ENCODE measurements at places on chromosomes 3 and 15. TPM values are rescaled to one million over a fixed set of nuclear protein-coding genes. Genes with fewer than 3 reads are reported as not detected.

DNA sequence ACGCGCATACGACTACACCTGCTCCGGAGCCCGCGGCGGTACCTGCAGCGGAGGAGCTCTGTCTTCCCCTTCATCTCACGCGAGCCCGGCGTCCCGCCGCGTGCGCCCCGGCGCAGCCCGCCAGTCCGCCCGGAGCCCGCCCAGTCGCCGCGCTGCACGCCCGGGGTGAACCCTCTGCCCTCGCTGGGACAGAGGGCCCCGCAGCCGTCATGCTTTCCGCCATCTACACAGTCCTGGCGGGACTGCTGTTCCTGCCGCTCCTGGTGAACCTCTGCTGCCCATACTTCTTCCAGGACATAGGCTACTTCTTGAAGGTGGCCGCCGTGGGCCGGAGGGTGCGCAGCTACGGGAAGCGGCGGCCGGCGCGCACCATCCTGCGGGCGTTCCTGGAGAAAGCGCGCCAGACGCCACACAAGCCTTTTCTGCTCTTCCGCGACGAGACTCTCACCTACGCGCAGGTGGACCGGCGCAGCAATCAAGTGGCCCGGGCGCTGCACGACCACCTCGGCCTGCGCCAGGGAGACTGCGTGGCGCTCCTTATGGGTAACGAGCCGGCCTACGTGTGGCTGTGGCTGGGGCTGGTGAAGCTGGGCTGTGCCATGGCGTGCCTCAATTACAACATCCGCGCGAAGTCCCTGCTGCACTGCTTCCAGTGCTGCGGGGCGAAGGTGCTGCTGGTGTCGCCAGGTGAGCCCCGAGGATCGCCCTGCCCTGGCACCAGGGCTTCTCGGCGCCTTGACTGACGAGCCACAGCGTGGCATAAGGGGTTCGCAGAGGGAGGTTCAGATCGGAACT, 420 bp downstream of the SLC27A2 start:
- H3K4me3 ChIP-seq, result peak overlapping the region; percentile 30
- H3K36me3 ChIP-seq, result no peaks in the 10 kb centered on the region
- H3K4me1 ChIP-seq, result peaks cover 8% of the 10 kb centered on the region
- H3K27me3 ChIP-seq, result peaks cover 33% of the 10 kb centered on the region

DNA sequence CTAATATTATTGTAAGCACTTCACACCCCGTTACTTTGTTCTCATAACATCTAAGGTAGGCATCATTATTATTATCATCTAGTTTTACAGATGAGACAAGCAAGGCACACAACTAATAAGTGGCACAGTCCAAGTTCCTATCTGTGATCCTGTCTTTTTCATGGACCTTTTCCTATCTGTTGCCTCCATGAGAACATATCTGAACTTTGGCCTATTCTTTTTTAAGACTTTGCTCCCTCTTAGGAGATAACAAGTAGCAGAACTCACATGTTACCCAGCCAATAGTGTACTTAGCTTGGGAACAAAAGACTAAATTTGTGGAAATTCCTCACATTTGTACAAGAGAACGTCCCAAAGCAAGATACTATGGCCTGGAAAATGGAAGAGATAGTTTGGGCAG, 172.4 kb downstream of the TIGIT start:
- no peaks in the 10 kb centered on the region for H3K36me3 ChIP-seq
- DNase-seq, result no peak
- no peaks in the 10 kb centered on the region for H3K27me3 ChIP-seq
- no peak overlapping the region for H3K27ac ChIP-seq
- no peak overlapping the region for H3K4me3 ChIP-seq

GRCh38 chr15:36133742-36134141, 445.7 kb upstream of the CDIN1 start:
- no peak overlapping the region for H3K27ac ChIP-seq
- H3K27me3 ChIP-seq, result no peaks in the 10 kb centered on the region
- H3K4me3 ChIP-seq, result no peak overlapping the region
- H3K4me1 ChIP-seq, result no peaks in the 10 kb centered on the region
- no peaks in the 10 kb centered on the region for H3K36me3 ChIP-seq

- H3K27me3 ChIP-seq, result no peaks in the 10 kb centered on the region
- H3K27ac ChIP-seq, result no peak overlapping the region
- no peaks in the 10 kb centered on the region for H3K36me3 ChIP-seq
- H3K4me1 ChIP-seq, result no peaks in the 10 kb centered on the region
- no peak for DNase-seq
Measured at GRCh38 chr15:86663979-86664378, 584.3 kb downstream of the AGBL1 start.

DNA sequence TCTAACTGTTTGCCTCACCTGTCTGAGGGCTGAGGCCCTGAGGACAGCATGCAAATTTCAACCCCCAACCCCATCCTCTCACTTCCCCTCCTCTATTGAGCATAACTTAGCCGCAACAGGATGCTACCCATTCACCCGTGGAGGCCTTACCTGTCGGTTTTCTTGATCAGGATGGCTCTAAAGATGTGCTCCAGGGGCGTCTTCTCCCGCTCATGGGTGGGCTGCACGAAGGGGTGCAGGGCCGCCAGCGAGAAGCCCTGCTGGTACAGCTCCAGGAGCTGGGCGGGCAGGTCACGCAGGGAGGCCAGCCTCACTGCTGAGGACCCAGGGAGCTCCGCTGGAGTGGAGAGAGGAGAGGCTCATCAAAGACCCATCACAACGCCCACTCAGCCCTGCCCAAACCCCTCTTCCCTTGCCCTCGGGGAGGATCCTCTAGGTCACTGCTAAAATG, 79.8 kb downstream of the RFTN1 start:
- H3K27me3 ChIP-seq, result no peaks in the 10 kb centered on the region
- peaks cover 14% of the 10 kb centered on the region for H3K36me3 ChIP-seq
- no peak overlapping the region for H3K4me3 ChIP-seq
- no peak overlapping the region for H3K27ac ChIP-seq
- H3K4me1 ChIP-seq, result peaks cover 6% of the 10 kb centered on the region
- DNase-seq, result no peak

- no peak overlapping the region for H3K27ac ChIP-seq
- DNase-seq, result no peak
- H3K27me3 ChIP-seq, result no peaks in the 10 kb centered on the region
Measured at GRCh38 chr3:65109966-65110500, 422.2 kb upstream of the ADAMTS9 start.

DNA sequence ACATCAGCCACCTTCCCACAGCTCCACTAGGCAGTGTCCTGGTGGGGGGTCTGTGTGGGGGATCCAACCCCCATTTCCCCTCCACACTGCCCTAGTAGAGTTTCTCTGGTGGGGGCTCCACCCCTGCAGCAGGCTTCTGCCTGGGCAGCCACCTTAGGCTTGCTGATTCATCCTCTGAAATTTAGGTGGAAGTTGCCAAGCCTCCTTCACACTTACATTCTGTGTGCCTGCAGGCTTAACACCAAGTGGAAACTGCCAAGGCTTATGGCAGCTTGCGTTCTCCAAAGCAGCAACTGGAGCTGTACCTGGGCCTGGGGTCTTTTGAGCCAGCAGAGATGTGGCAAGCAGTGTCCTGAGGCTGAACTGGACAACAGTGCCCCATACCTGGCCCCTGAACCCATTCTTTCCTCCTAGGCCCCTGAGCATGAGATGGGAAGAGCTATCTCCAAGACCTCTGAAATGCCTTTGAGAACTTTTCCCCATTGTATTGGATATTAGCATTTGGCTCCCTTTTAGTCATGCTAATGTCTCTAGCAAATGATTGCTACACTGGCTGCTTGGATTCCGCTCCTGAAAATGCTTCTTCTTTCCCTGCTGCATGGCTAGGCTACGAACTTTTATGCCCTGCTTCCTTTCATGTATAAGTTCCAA, 32.5 kb downstream of the CPN2 start:
- peaks cover 23% of the 10 kb centered on the region for H3K4me1 ChIP-seq
- no peak overlapping the region for H3K27ac ChIP-seq
- H3K36me3 ChIP-seq, result no peaks in the 10 kb centered on the region
- H3K27me3 ChIP-seq, result no peaks in the 10 kb centered on the region

DNA sequence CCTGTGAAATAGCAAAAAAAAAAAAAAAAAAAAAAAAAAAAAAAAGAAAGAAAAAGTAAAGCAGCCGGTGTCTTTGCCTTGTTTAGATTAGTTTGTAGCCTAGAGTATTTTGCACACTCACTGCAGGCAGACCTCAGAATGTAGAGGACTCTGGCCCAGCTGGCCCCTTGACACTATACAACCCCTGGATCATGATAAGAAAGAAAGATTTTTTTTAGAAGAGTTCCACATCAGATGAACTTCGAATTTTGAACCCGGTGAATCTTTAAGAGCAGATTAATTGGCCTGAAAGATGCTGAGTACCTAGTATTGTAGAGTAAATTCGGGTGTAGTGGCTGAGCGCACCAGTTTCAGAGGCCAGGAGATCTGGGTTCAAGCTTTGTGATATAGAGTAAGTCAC, 727.7 kb upstream of the GOLIM4 start:
- H3K4me3 ChIP-seq, result no peak overlapping the region
- H3K27ac ChIP-seq, result no peak overlapping the region
- no peaks in the 10 kb centered on the region for H3K36me3 ChIP-seq
- H3K27me3 ChIP-seq, result no peaks in the 10 kb centered on the region
- no peak for DNase-seq

- H3K27ac ChIP-seq, result no peak overlapping the region
- no peaks in the 10 kb centered on the region for H3K27me3 ChIP-seq
- H3K36me3 ChIP-seq, result peaks cover 51% of the 10 kb centered on the region
- DNase-seq, result no peak
- H3K4me3 ChIP-seq, result no peak overlapping the region
Measured at GRCh38 chr3:53885239-53885638, 3.3 kb upstream of the ACTR8 start.

DNA sequence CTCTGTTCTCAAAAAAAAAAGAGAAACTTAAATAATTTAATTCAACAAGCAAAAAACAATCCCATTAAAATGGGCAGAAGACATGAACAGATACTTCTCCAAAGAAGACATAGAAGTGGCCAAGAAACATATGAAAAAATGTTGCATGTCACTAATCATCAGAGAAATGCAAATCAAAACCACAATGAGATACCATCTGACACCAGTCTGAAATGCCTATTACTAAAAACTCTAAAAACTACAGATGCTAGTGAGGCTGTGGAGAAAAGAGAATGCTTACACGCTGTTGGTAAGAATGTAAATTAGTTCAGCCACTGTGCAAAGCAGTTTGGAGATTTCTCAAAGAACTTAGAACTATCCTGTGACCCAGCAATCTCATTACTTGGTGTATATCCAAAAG, 382.9 kb downstream of the OTOL1 start:
- no peak overlapping the region for H3K4me3 ChIP-seq
- no peak for DNase-seq
- H3K36me3 ChIP-seq, result no peaks in the 10 kb centered on the region
- H3K27me3 ChIP-seq, result no peaks in the 10 kb centered on the region

GRCh38 chr15:66841953-66842681, 140.1 kb downstream of the SMAD6 start:
- H3K36me3 ChIP-seq, result peaks cover 24% of the 10 kb centered on the region
- H3K27me3 ChIP-seq, result no peaks in the 10 kb centered on the region
- H3K4me3 ChIP-seq, result peak overlapping the region; percentile 44
- DNase-seq, result peak; percentile 97
- peaks cover 50% of the 10 kb centered on the region for H3K4me1 ChIP-seq
- peak overlapping the region; percentile 86 for H3K27ac ChIP-seq

DNA sequence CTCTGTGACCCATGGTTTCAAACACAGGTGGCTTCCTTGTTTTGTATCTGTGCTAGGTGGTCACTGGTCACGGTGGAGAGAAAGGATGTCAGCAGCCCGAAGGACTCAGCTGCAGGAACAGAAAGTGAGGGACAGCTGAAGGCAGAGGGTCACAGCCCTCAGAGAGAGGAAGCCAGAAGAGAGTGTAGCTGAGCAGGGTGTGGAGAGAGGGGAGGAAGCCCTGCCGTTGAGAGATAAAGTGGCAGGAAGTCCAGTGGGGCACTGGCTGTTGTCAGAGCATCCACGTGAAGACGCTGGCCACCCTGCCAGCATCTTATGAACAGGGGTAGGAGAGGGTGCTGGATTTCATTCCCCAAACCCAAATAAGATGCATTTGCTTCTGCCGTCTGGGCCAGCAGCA, 36.9 kb downstream of the LIMD1 start:
- no peak overlapping the region for H3K4me3 ChIP-seq
- H3K4me1 ChIP-seq, result peaks cover 29% of the 10 kb centered on the region
- H3K27ac ChIP-seq, result no peak overlapping the region
- H3K36me3 ChIP-seq, result peaks cover 12% of the 10 kb centered on the region

DNA sequence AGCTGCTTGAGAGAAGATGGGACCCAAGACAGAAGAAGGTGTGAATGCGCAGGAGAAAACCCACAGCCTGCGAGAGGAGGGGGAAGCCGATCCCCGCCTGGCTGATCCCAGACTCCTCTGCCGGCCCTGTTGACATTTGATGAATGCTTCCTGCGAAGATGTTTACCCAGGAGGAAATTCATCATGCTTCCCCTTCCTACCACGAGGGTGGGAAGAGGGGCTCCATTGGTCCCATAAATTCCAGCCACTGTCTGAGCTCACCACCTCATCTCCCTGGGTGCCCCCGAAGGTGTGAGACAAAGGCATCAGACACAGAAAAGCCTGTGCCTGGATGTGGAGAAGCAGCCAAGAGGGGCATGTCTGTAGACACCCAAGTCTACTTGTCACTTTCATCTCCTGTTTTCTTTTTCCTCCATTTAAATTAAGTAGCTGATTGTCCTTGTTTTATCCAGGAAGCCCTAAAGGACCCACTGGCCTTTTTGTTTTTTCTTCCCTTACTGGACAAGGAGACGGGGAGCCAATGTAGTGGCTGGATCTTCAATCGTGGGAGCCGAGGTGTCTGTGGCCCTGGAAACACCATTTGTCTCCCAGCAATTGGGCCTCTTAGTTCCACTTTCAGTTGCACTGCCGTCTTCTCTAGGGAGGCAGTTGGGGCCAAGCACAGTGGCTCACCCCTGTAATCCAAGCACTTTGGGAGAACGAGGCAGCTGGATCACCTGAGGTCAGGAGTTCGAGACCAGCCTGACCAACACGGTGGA, 95.3 kb upstream of the HES1 start:
- no peaks in the 10 kb centered on the region for H3K36me3 ChIP-seq
- H3K4me1 ChIP-seq, result peaks cover 21% of the 10 kb centered on the region
- H3K27ac ChIP-seq, result no peak overlapping the region
- no peak for DNase-seq
- no peaks in the 10 kb centered on the region for H3K27me3 ChIP-seq
- no peak overlapping the region for H3K4me3 ChIP-seq

- H3K4me1 ChIP-seq, result no peaks in the 10 kb centered on the region
- no peak overlapping the region for H3K27ac ChIP-seq
- H3K4me3 ChIP-seq, result no peak overlapping the region
- no peaks in the 10 kb centered on the region for H3K27me3 ChIP-seq
- no peak for DNase-seq
- H3K36me3 ChIP-seq, result peaks cover 50% of the 10 kb centered on the region
Measured at GRCh38 chr3:42610976-42611375, 10.5 kb downstream of the NKTR start.

GRCh38 chr3:64238971-64239667, 13.9 kb upstream of the PRICKLE2 start:
- H3K27me3 ChIP-seq, result no peaks in the 10 kb centered on the region
- peak; percentile 94 for DNase-seq
- peaks cover 43% of the 10 kb centered on the region for H3K4me1 ChIP-seq

GRCh38 chr3:58654466-58654865, 12.1 kb downstream of the FAM3D start:
- no peak overlapping the region for H3K4me3 ChIP-seq
- no peak for DNase-seq
- H3K27ac ChIP-seq, result no peak overlapping the region
- no peaks in the 10 kb centered on the region for H3K27me3 ChIP-seq
- no peaks in the 10 kb centered on the region for H3K4me1 ChIP-seq

The FRMD5 gene
- total RNA-seq, result 10.5 TPM

The CYP8B1 gene
- total RNA-seq, result not detected

The RCN2 gene
- 135 TPM for total RNA-seq

The BFSP2 gene
- total RNA-seq, result not detected

The C3orf33 gene
- 2.1 TPM for total RNA-seq

The MELTF gene
- total RNA-seq, result 8.2 TPM

The RTP4 gene
- total RNA-seq, result 3.1 TPM

Measured in SJSA1 (cell line).